ENCODE measurements at places on chromosomes 4 and X.

GRCh38 chrX:125711103-125711502 lies 391.4 kb downstream of the TEX13C start:
- no peak for DNase-seq

GRCh38 chr4:86529436-86529835 lies 64.7 kb upstream of the PTPN13 start:
- DNase-seq: no peak

GRCh38 chr4:80263541-80264351 lies 2.7 kb upstream of the FGF5 start:
- DNase-seq: no peak

- no peak for DNase-seq
These were observed 125.0 kb downstream of the TBX22 start for GRCh38 chrX:80139564-80139963.

- no peak for DNase-seq
These were observed 16.0 kb upstream of the UGT8 start for GRCh38 chr4:114582621-114583020.

- DNase-seq: no peak
These were observed 47.9 kb upstream of the LINC00632 start for GRCh38 chrX:140661643-140662042.

DNA sequence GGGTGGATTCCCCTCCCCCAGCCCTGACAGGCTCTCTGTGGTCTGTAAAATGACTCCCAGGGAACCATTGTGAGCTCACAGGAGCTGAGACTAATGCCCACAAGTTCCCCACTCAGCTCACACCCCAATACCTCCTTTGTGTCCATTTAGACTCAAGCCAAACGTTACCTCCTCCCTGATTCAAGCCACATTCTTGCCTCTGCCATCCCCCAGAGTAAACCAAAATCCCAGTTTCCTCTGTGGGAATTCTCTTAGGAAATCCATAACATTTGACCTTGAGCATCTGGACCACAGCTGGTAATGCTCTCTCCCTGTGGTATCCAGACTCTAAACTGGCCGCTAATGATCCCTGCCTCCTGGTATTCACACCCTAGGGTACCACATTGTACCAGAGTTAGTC lies 26.3 kb upstream of the KDM5C start:
- DNase-seq: no peak

- DNase-seq: no peak
These were observed 18.2 kb upstream of the AGA start for GRCh38 chr4:177460460-177460859.

GRCh38 chr4:73250642-73251041 lies 8.0 kb downstream of the ANKRD17 start:
- DNase-seq: no peak

DNA sequence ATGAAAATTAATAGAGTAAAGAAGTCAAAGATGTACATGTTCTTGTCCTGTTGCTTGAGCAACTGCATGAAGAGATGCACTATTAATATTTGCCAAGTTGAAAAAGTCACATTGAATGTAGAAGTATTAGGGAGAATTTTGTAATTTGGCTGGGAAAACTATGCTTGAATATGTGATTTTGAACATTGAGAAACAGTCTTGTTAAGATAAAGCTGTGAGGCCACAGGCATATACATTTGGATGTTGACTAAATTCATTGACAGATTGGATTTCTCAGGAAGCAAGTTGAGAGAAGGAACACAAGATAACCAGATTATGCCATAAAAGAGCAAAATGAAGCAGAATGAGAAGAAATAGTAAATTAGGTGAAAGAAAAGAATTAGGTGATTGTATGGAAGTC lies 1777.5 kb upstream of the PCDH7 start:
- no peak for DNase-seq

DNA sequence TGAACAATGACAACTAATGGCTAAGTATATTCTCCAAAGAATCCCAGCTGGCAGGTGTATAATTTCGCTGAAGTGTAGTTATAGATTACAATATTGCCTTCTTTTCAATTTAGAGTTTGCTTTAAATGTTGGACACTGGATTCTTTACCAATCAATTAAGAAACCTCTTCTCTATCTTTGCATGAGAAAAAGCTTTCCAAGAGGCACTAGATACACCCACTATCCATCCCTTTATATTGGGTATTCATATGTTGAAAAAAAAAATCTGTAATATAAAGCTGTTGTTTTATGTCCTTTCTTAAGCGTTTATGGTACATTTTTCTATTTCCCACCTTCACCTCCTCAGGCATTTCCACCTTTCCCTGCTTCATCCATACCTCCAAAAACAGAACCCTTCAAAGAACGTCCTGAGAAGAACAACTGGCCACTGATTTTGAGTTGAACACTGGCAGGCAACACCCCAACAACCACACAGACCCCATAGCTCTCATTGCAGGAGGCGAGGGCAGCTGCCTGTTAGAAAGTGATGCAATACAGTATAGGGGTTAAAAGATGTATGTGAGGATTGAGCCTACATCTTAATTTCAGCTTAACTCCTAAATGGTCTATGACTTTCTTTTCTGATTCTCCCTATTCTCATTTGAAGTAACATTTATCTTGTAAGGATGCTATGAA lies 11.8 kb downstream of the ADH6 start:
- DNase-seq: no peak

- peak; percentile 17 for DNase-seq
These were observed 15.2 kb upstream of the ANXA10 start for GRCh38 chr4:168076989-168077725.

DNA sequence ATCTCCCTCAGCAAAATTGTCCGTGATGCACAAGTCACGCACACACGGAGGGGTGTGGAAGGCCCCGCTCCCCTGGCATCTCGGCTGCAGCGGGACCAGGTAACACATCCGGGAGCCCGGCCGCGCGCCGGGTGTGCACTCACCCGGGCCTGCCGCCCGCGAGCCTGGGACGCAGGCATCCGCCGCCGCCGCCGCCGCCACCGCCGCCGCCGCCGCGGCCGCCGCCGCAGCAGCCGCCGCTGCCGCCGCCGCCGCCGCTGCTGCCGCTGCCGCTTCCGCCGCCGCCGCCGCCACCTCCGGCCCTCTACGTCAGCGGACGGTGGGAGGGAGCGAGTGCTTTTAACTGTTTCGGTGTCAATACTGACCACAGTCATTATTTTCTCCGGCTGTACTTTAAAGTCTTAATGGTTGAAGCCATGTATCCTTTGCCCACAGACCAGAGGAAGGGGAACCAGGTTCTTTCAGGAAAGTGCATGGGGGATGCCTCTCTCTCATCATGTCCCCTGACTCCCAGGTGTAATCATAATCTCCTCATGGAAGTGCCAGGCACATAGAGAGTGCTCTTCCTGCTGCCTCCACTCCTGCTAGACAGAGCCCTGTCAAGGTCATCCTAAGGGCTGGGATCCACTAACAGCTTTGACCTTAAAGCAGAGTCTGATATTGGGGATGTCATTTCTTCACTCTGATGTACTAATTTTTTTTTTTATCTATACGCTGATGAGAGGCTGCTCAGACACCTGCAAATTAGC lies 38.0 kb downstream of the MAGEE2 start:
- DNase-seq: no peak

GRCh38 chr4:75429208-75429607 lies 85.0 kb downstream of the RCHY1 start:
- DNase-seq: no peak

- DNase-seq: no peak
These were observed 33.7 kb downstream of the COQ2 start for GRCh38 chr4:83250687-83251446.

- DNase-seq: no peak
These were observed 446.3 kb upstream of the GNPDA2 start for GRCh38 chr4:45172636-45173035.

DNA sequence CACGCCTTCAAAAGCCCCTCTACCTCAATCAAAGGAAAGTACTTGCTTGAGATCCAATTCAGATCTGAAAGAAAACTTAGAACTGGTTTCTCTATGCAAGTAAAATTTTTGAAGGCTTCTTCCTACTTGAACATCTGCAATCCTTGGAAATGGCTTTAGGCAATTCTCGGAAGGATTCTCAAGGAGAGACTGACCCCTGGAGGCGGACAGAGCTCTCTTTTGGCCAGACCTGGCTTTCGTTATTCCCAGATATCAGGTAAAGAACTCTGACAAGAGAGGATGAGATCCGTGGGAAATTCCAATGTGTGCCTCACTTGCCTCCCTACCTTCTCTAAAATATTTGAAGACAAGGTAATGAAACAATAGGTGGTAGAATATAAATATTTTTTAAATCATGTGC lies 670.3 kb upstream of the FAM241A start:
- DNase-seq: no peak

- DNase-seq: no peak
These were observed 45.8 kb downstream of the MGARP start for GRCh38 chr4:139234253-139234652.

- DNase-seq: no peak
These were observed 78.1 kb upstream of the ADGRA3 start for GRCh38 chr4:22593933-22594332.

DNA sequence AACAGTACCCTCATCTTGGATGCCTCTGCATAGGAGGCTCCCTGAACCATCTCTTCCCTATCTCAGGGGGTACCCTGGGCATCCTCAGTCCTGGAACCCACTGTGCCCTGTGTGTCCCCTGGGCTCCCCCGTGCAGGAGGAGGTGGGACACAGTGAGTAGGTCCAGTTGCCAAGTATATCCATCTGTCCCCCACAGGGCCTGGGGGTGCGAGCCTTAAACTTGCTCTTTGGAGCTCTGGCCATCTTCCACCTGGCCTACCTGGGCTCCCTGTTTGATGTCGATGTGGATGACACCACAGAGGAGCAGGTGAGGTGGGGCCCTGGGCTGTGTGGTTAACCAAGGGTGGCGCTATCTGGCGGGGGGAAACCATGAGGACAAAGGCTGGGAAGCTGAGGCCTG lies 4.6 kb upstream of the EBP start:
- DNase-seq: no peak

DNA sequence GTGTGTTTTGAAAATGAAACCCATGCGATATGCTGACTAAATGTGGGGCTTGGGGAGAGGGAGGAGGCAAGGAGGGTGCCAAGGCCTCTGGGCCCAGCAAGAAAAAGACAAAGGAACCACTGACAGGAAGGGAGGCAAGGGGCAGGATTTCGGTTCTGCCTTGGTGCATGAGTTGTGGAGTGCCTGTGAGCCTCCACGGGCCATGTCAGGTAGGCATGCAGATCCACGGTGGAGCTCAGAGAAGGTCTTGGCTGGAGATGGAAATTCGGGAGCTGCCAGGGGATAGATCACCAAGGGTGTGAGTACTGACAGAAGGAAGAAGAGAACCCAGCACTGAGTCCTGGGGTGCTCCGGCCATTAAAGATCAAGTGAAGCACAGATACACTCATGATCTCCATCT lies 4.1 kb downstream of the EVC2 start:
- DNase-seq: no peak

DNA sequence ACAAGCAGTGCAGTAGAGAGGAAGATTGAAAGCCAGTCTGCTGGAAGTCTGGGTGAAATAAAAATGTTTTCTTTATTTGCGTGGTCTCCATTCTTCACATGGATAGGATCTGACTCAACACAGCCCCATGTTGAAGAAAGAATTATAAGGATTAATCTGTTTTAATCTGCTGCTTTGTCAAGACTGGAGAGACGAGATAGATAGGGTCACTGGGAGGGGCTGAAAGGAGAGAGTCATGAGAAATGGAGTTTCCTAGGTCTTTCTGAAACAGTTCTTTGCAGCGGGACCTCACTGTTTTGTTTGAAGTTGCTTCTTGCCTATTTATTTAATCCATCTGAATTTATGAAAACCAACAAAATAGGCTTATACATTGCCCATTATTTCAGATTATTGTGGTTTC lies 32.4 kb upstream of the RHOH start:
- no peak for DNase-seq

DNA sequence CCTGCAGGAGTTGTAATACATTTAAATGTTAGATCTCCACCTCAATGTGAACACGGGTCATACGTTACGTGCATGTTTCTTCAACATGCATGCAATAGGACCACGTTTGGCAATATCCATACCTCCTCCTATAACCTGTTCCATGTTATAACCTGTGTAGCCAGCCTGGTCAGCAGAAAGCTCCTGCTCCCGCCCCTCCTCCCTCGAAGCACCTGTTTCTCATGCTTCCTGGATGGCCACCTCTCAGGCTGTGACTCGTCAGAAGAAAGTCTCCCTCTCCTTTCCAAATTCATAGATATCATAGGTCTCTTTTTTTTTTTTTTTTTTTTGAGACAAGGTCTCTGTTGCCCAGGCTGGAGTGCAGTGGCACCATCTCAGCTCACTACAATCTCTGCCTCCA lies 96.5 kb downstream of the HMX1 start:
- DNase-seq: no peak
